ENCODE measurements at places on chromosomes 3 and 15. TPM values are rescaled to one million over a fixed set of nuclear protein-coding genes. Genes with fewer than 3 reads are reported as not detected.

The PLCH1 gene
- total RNA-seq: 0.28 TPM

The PRKCD gene
- total RNA-seq: 20.2 TPM

The NMNAT3 gene
- 3.0 TPM for total RNA-seq

The PIGZ gene
- 11.0 TPM for total RNA-seq

The CYB561D2 gene
- 29.4 TPM for total RNA-seq

The KBTBD13 gene
- 3.1 TPM for total RNA-seq

The PPARG gene
- 8.5 TPM for total RNA-seq

The SPRED1 gene
- total RNA-seq: 49.5 TPM

Measured in thoracic aorta (tissue), 2 donors.